ENCODE measurements at places on chromosomes 3 and 15. TPM values are rescaled to one million over a fixed set of nuclear protein-coding genes. Genes with fewer than 3 reads are reported as not detected.

Gene DZIP1L
- 11.0 TPM for total RNA-seq

Gene KLHL40
- not detected for total RNA-seq

Gene GOLGA8H
- 2.4 TPM for total RNA-seq

Gene ZNF80
- not detected for total RNA-seq

Gene CCDC33
- 7.5 TPM for total RNA-seq

Gene EPHA3
- total RNA-seq, result not detected

Gene SEC11A
- 301 TPM for total RNA-seq

Gene HIGD2B
- total RNA-seq, result not detected

Gene CHST13
- 0.82 TPM for total RNA-seq

Gene ISLR2
- 0.31 TPM for total RNA-seq

Gene FSD2
- not detected for total RNA-seq

Gene POTEB
- not detected for total RNA-seq

Gene ITIH1
- not detected for total RNA-seq

Gene LRRC34
- not detected for total RNA-seq

Measured in A549 treated with AZD2906 at 1 μM for 4 hours (cell line).